ENCODE measurements at places on chromosomes 4 and X.
A peak's percentile ranks its signal among the peaks of the same experiment; 100 is the strongest.

GRCh38 chrX:68488657-68489056 is 10.2 kb upstream of the YIPF6 start:
- no peaks in the 10 kb centered on the region for H3K27me3 ChIP-seq
- H3K27ac ChIP-seq = peak overlapping the region; percentile 28
- no peak overlapping the region for H3K4me3 ChIP-seq

GRCh38 chrX:71482228-71482958 is 50.5 kb upstream of the OGT start:
- no peak for DNase-seq
- no peak overlapping the region for H3K27ac ChIP-seq
- H3K27me3 ChIP-seq = no peaks in the 10 kb centered on the region
- no peaks in the 10 kb centered on the region for H3K4me1 ChIP-seq
- no peak overlapping the region for H3K4me3 ChIP-seq
- no peaks in the 10 kb centered on the region for H3K36me3 ChIP-seq

GRCh38 chrX:22136711-22137110 is 104.6 kb downstream of the PHEX start:
- H3K4me3 ChIP-seq = no peak overlapping the region
- H3K27me3 ChIP-seq = peaks cover 4% of the 10 kb centered on the region
- no peaks in the 10 kb centered on the region for H3K36me3 ChIP-seq
- DNase-seq = no peak
- no peaks in the 10 kb centered on the region for H3K4me1 ChIP-seq

DNA sequence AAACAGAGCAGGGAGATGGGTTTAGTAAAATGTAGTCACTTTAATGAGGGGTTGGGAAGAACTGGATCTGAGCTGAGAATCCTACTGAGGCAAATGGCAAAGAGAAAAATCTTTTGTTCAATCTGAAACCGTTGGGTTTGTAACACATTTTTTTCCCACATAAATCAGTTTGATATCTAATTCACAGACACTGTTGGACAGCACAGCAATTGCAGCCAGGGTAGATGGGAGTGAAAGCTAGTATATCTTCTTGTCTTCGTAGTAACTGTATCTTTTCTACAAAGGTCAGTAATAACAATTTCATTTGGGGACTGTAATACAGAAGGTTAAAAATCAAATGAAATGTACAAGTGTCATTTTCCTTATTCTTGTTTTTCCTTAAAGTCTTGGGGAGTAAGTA is 649.5 kb upstream of the ATOH1 start:
- H3K4me1 ChIP-seq = no peaks in the 10 kb centered on the region
- no peaks in the 10 kb centered on the region for H3K36me3 ChIP-seq
- H3K27ac ChIP-seq = no peak overlapping the region
- H3K4me3 ChIP-seq = no peak overlapping the region
- DNase-seq = no peak
- no peaks in the 10 kb centered on the region for H3K27me3 ChIP-seq

- no peaks in the 10 kb centered on the region for H3K27me3 ChIP-seq
- peak overlapping the region; percentile 18 for H3K4me3 ChIP-seq
- peak overlapping the region; percentile 12 for H3K27ac ChIP-seq
- no peaks in the 10 kb centered on the region for H3K36me3 ChIP-seq
- peak; percentile 72 for DNase-seq
Observed at GRCh38 chr4:40662962-40663604, 33.4 kb upstream of the RBM47 start.

- H3K4me1 ChIP-seq = no peaks in the 10 kb centered on the region
- H3K36me3 ChIP-seq = peaks cover 13% of the 10 kb centered on the region
- H3K4me3 ChIP-seq = no peak overlapping the region
Observed at GRCh38 chr4:153638999-153639398, 45.1 kb upstream of the TLR2 start.

DNA sequence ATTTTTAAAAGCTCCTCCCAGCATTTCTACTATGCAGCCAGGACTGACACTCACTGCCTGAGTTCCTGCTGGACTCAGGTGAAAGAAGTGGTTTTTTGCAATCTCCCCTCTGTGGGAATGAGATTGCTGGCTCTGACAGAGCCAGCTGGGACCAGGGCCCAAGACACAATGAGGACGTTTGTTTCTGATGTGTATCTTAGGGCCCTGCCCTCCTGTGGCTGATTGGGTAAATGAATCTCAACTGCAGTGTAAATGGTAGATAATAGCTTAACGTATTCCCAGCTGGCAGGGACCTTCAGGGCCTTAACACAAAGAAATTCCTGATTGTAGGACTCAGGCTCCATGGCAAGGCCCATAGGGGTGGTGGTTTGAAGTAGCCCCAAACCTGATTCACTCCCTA is 85.8 kb upstream of the PRPS1 start:
- H3K4me1 ChIP-seq = no peaks in the 10 kb centered on the region
- H3K27ac ChIP-seq = no peak overlapping the region
- no peak for DNase-seq
- no peaks in the 10 kb centered on the region for H3K27me3 ChIP-seq

GRCh38 chr4:108794136-108794535 is 31.3 kb upstream of the ETNPPL start:
- no peak overlapping the region for H3K4me3 ChIP-seq
- peak; percentile 51 for DNase-seq
- H3K4me1 ChIP-seq = no peaks in the 10 kb centered on the region
- H3K36me3 ChIP-seq = no peaks in the 10 kb centered on the region
- no peaks in the 10 kb centered on the region for H3K27me3 ChIP-seq
- H3K27ac ChIP-seq = no peak overlapping the region

DNA sequence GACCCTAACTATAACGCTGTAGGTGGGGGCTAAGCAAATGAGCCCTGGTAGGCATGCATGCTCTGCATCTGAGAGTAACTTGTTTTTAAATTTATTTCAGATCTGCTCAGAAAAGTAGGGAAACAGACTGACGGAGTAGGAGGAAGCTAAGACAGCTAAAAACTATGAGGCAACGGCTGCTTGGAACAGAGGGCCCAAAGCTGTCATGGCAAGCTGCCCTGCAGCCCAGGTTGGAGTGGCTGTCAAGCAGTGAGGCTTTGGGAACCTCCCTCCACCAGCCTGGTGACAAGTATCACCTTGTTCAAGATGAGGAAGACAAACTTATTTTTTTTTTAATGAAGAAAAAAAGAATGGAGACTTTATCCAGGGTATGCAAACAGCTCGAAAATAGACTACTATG is 439.8 kb downstream of the NLGN4X start:
- no peaks in the 10 kb centered on the region for H3K4me1 ChIP-seq
- no peak overlapping the region for H3K4me3 ChIP-seq
- H3K27ac ChIP-seq = no peak overlapping the region
- H3K27me3 ChIP-seq = no peaks in the 10 kb centered on the region
- no peaks in the 10 kb centered on the region for H3K36me3 ChIP-seq
- no peak for DNase-seq

DNA sequence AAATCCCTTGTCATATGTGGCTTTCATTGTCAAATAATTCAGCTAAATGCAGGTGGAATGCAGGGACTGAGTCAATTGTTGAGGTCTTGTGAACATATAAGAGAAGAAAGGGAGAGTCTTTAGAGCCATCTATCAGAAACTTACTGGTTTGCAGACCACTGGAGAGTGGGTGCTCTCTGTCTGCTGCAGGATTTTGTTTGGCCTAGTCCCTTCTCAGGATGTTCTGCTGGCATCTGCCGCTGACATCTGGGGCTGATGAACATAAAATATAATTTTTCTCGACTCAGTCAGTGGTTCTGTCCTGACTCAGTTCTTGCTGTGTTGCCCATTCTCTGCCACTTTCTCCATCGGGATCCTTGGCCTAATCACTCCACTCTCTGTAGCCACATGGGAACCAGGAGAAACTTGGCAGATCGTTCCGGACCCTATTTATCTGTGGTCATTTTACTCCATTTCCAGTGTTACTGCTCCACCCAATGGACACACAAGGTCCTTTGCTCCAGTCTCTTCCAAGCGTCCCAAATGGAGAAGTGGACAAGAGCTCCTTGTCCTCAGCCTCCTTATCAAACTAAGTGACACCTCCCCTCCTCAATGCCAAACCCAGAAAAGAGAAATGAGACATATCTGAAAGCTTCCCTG is 436.2 kb downstream of the FAT4 start:
- H3K4me3 ChIP-seq = no peak overlapping the region
- DNase-seq = no peak
- H3K27me3 ChIP-seq = no peaks in the 10 kb centered on the region
- H3K27ac ChIP-seq = no peak overlapping the region
- no peaks in the 10 kb centered on the region for H3K4me1 ChIP-seq
- no peaks in the 10 kb centered on the region for H3K36me3 ChIP-seq

GRCh38 chr4:74095482-74095881 is 3.5 kb downstream of the CXCL2 start:
- no peak for DNase-seq
- H3K4me1 ChIP-seq = no peaks in the 10 kb centered on the region
- peak overlapping the region; percentile 44 for H3K27ac ChIP-seq
- no peaks in the 10 kb centered on the region for H3K27me3 ChIP-seq

DNA sequence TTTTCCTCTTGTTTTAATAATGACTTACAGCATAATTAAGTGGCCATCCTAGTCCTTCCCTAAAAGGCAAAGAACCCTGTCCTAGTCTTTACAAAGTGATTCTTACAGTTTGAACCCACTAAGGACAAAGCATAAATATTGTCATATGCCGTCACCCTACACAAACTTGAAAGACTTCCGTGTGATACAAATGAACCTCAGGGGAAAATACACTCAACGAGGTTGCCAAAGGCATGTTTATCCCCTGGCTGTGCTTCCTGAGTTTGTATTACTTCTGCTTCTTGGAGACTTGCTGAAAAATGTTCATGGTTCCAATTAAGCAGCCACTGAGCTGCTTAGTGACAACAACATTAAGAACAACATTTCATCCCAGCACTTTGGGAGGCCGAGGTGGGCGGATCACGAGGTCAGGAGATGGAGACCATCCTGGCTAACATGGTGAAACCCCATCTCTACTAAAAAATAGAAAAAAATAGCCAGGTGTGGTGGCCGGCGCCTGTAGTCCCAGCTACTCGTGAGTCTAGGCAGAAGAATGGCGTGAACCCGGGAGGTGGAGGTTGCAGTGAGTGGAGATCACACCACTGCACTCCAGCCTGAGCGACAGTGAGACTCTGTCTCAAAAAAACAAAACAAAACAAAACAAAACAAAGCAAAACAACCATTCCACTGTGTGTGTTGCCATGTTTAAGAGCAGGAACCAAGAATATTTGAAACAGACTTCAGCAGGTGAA is 16.2 kb downstream of the RASSF6 start:
- DNase-seq = no peak
- no peaks in the 10 kb centered on the region for H3K27me3 ChIP-seq
- H3K36me3 ChIP-seq = no peaks in the 10 kb centered on the region
- peak overlapping the region; percentile 22 for H3K27ac ChIP-seq
- no peak overlapping the region for H3K4me3 ChIP-seq

DNA sequence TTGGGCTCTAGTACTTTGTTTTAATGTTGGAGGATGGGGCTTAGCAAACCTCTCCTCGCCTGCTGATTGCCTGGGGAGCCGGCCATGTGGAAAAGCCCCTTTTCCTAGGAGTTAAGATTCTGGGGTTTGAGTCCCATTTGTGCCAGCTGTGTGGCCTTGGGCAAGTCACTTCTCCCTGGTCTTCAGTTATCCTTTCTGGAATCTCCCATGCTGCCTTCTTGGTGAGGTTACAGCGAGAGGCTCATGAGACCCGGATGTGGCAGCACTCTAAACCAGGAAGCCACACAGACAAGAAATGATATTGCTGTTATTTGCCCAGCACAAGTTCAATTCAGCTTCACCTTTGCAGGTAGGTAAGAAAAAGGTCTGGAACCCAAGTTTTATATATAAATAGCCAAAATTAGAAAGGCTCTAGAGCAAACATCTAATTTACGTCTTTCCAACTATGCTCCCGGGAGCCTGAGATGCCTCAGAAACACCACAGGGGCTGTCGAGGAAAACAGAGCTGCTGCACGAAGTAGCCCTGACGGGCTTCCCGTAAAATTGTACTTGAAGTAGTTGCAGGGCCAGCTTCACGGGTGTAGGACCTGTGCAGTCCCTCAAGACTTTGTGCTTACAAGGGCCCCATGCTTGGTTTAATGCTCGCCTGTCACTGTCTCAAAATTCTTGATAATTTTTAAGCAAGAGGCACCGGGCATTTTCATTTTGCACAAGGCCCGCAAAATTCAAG is 8.3 kb upstream of the SASH3 start:
- DNase-seq = no peak
- no peaks in the 10 kb centered on the region for H3K4me1 ChIP-seq
- no peaks in the 10 kb centered on the region for H3K36me3 ChIP-seq
- H3K4me3 ChIP-seq = no peak overlapping the region

DNA sequence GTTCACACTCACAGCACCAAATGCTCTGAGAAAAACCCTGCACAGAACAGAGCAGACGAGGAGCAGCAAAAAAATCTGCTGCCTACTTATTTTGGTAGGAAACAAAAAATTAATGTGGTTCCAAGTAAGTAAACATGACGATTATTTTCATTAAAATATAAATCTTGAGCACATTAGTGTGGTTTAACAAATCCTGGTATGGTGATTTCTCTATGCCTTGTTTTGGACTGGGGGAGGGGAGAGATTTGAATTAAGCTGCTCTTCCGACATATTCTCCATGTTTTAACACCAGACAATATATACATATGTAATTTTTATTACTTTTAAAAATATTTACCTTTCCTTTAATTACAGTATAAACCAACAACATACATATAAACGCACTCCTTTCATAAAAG is 1.8 kb downstream of the CAMK2D start:
- H3K4me1 ChIP-seq = peaks cover 19% of the 10 kb centered on the region
- peak overlapping the region; percentile 49 for H3K4me3 ChIP-seq
- DNase-seq = no peak
- peak overlapping the region; percentile 99 for H3K27ac ChIP-seq

- H3K4me1 ChIP-seq = no peaks in the 10 kb centered on the region
- DNase-seq = no peak
- H3K27me3 ChIP-seq = peaks cover 5% of the 10 kb centered on the region
- no peak overlapping the region for H3K4me3 ChIP-seq
Observed at GRCh38 chrX:110399497-110399896, 40.8 kb downstream of the RTL9 start.

- H3K4me3 ChIP-seq = no peak overlapping the region
- no peaks in the 10 kb centered on the region for H3K4me1 ChIP-seq
- H3K36me3 ChIP-seq = no peaks in the 10 kb centered on the region
- no peak for DNase-seq
Observed at GRCh38 chr4:109215506-109215905, 87.0 kb downstream of the COL25A1 start.

DNA sequence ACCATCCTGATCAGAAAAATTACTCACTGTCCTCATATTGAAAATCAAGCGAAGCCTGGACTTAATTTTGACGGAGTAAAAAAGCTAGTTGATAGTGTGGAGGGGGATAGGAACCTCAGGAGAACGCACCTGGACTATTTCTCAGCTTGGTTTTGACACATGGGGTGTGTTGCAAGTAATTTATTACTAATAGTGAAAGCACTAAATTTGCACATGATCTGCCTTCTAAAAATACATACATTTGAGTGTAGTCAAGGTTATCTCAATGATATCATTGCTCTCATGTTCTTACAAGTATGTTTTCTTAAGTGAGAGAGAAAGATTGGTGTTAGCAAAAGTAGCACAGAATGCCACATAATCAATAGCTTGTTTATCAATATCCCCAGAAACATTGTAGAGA is 29.5 kb downstream of the LRIT3 start:
- no peak for DNase-seq
- H3K4me1 ChIP-seq = no peaks in the 10 kb centered on the region
- no peaks in the 10 kb centered on the region for H3K36me3 ChIP-seq

GRCh38 chr4:71377561-71377960 is 38.7 kb downstream of the SLC4A4 start:
- DNase-seq = no peak
- H3K4me1 ChIP-seq = no peaks in the 10 kb centered on the region
- H3K36me3 ChIP-seq = no peaks in the 10 kb centered on the region
- H3K27ac ChIP-seq = no peak overlapping the region
- H3K27me3 ChIP-seq = no peaks in the 10 kb centered on the region

GRCh38 chrX:37818031-37818430 is 29.3 kb downstream of the DYNLT3 start:
- H3K27ac ChIP-seq = no peak overlapping the region
- H3K4me3 ChIP-seq = no peak overlapping the region
- no peaks in the 10 kb centered on the region for H3K27me3 ChIP-seq
- no peak for DNase-seq
- no peaks in the 10 kb centered on the region for H3K4me1 ChIP-seq
